ENCODE measurements at places on chromosomes 5 and 9.

- no peak for DNase-seq
These were observed 113.5 kb upstream of the PCA3 start for GRCh38 chr9:76650692-76651091.

- no peak for DNase-seq
These were observed 14.1 kb downstream of the FBXL17 start for GRCh38 chr5:108367679-108368334.

DNA sequence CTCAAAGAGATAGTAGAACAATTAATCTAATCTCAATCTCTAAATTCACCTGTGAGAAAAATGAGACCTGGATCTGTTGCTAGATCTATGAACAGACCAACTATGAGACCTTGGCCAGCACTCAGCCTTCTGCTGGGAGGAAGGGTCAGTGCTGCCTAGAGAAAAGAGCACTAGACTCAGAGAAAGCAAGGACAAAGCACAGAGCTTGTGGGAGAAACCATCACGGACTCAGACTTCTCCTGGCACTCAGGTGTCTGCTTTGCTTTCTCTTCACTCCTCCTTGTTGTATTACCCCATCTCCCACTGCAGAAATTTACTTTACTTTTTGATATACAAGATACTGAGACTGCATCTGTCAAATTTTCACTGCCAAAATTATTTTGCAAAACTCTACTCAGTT is 890.0 kb upstream of the NUDT12 start:
- no peak for DNase-seq

DNA sequence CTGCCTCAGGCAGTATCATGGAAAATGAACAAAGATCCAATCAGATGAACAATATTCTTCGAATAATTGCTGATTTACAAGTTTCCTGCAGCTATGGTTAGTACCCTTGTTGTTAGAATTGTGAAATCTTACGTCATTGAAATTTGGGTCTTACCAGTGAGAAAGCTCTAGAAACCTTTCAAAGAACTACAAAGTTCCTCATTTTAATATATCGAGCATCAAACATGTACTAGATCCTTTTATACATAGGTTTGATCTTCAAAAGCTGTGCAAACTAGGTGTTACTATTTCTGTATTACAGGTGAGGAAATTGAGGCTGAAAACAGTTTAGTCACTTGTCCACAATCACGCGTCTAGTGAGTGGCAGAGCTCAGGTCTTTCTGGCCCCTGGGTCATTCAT is 43.7 kb upstream of the ANGPTL2 start:
- DNase-seq, result no peak

DNA sequence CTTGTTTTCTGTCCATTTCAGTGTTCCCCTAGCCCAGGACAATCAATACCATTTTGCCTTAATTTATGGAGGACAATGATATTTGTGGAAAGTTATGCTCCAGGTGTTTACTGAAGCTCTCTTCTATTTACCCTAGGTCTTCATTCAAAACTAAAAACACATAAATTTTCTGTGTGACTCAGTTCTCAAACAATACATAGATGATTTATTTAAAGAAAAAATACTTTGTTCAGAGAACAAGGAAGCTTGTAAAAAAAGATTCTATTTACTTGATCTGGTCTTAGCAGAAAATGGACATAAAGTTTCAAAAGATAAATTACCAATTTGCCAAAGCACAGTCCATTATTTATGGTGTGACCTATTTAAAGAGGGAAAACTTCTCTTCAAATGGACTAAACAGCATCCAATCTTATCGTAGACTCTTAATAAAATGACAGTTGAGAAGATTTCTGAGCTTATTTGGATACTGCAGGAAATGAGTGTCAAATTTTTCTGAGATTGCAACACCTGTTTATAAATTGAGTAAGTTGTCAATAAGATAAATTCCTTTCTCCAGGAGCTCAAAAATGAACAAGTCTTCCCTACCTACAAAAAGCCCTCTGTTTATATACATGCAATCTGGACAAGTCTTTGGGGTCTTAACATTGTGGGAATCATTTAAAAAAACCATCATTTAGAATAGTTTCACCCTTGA is 627.2 kb downstream of the PSAT1 start:
- no peak for DNase-seq

GRCh38 chr9:15211815-15212495 is 95.1 kb downstream of the TTC39B start:
- peak; percentile 60 for DNase-seq

All from ACHN (cell line).